ENCODE measurements at places on chromosomes 16 and 17.

GRCh38 chr16:15843635-15844279, 13.1 kb downstream of the MYH11 start:
- no peak for DNase-seq

DNA sequence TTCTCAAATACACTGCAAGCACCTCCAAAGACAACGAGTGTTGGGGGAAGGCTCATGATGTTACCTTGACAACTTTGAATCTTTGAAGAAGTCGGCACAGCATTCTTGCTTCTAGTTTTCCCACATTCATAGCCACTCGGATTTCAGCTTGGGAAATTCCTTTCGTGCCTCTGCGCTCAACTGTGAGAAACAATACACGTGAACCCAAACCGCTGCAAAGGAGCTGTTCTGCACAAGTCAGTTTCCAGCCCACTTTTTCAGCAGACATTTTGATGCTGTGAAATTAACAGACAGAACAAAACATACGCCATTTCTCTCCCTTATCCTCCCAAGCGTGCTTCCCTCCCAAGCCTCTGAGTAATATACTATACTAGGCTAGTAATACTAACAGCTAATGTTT, 41.2 kb downstream of the GTF3C1 start:
- no peak for DNase-seq

GRCh38 chr17:29567554-29568330, 759 bp upstream of the TP53I13 start:
- DNase-seq, result peak; percentile 56

DNA sequence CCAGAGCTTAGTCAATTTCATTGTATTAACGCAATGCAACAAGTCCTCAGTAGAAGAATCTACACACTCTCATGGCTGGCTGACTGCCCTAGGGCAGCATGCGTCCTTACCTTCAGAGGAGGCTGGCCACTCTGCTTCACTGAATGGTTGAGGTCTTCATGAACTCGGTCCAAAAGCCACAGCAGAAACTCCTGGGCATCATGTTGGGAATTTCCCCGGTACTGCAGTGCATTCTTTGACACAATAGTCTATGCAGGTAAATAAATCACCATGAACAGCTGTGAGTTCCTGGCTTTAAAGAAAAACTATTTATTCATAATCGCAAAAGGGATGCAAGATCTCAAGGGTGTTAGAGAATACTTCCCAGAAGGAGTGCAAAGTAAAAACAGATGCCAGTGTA, 41.3 kb downstream of the USP31 start:
- no peak for DNase-seq

GRCh38 chr16:2196162-2196980, at the start of gene CASKIN1:
TSS of gene CASKIN1 (minus strand) at chr16:2196605. CDS start at chr16:2196432, 173 bp downstream.
- DNase-seq, result no peak

DNA sequence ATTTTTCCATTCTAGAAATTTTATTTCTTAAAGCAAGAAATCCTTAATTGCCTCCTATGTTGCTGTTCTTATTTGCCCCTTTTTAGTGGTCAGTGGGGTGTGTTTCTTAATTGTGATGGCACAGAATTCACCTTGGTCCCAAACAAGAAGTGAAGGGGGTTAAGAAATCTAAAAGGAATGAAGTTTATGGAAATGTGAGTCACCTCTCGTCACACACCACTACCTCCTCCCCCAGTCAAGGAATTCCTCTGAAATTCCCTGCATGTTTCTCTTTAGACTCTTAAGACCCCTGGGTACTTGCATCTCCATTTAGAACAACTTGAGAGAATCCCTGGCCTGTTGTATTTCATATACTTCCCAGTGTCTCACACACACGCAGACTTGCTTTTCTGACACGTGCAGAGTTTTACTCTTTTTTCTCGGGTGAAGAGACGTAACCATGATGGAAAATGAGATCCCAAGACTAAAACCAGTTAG, 247.4 kb downstream of the PRKCA start:
- DNase-seq, result no peak

DNA sequence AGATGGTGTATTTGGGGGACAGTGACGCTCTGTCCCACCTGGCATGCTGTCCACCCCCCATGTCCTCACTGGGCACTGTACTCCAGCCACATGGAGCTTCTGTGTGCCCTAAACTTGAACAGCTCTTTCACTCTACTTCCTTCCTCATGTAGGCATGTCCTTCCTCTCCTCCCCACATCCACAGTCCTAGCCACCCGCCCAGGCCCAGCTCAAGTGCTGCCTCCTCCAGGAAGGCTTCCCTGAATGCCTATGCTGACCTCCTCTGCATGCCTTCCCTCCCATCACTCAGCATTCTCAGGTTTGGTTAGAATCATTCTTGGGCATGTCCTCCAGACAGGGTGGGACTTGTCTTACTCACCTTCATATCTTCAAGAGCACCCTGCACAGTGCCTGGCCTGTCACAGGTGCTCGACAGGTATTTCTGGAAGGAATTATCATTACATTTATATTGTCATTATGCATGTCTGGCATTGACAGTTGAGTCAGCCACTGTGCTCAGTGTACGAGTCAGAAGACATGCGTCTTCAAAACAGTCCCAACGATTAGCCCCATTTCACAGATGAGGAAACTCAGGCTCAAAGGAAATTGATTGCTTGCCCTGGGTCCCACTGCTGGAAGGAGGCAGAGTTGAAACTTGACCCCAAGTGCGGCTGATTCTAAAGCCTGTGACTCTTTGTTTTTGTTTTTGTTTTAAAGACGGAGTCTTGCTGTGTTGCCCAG, 42.1 kb upstream of the TOB1 start:
- DNase-seq, result no peak

DNA sequence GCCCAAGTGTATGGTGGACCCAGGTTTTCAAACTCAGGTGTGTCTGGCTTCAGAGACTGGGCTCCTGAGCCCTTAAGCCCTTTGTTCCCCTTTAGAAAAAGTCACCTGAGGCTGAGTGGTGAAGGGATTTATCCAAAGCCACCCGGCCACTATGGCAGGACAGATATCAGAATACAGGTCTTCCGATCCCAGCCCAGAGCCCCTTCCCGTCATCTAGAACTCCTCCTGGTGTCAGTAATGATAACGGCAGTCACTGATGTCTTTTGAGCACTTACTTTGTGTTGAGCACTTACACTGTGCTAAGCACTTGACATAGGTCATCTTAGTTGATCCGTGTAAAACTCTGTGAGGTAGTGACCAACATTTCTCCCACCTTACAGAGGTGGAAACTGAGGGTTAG, 16.6 kb downstream of the NOD2 start:
- DNase-seq, result no peak

DNA sequence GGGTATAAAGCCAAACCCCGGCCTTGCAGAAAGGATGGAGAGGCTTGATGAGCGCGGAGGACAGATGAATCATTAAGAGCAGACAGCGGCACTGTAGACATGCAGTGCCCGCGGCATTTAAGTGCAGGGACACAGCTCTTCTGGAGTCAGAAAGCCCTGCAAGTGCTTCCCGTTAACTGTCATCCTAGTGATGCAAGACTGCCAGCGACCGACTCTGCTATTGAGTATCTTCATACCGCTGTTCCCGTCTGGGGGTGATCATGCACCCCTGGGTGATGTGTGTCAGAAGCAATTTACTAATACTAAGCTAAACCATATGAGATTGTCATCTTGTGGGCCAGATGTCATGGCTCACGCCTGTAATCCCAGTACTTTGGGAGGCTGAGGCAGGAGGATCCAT, 101.0 kb downstream of the ABCC6 start:
- no peak for DNase-seq

- no peak for DNase-seq
Observed at GRCh38 chr16:12315330-12316136, 339.0 kb downstream of the SNX29 start.

GRCh38 chr17:18921485-18921884, 30.5 kb upstream of the SLC5A10 start:
- no peak for DNase-seq

- DNase-seq, result no peak
Observed at GRCh38 chr17:37725021-37725595, 19.8 kb downstream of the HNF1B start.

- no peak for DNase-seq
Observed at GRCh38 chr16:81686391-81687130, 92.5 kb upstream of the PLCG2 start.

- DNase-seq, result no peak
Observed at GRCh38 chr17:14373614-14374259, 72.9 kb downstream of the HS3ST3B1 start.

DNA sequence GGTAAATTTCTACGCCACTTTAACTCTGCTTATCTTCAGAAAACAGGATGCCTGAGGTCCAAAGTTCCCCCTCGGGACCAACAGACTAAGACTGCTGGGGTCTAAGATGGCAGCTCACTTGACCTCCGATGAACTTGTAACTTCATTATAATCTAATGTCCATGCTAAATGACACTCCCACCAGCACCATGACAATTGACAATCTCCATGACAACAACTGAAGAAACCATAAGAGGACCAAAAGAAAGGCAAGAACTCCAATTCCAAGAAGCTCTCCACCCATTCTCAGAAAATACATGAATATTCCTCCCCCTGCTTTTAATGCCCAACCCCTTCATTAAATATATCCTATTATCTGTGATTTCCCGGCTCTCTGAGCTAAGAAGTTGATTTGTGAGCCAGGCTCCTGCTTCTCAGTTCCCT, 7.5 kb downstream of the CCL4 start:
- DNase-seq, result no peak

GRCh38 chr16:23745263-23745662, 9.6 kb upstream of the CHP2 start:
- DNase-seq, result no peak

DNA sequence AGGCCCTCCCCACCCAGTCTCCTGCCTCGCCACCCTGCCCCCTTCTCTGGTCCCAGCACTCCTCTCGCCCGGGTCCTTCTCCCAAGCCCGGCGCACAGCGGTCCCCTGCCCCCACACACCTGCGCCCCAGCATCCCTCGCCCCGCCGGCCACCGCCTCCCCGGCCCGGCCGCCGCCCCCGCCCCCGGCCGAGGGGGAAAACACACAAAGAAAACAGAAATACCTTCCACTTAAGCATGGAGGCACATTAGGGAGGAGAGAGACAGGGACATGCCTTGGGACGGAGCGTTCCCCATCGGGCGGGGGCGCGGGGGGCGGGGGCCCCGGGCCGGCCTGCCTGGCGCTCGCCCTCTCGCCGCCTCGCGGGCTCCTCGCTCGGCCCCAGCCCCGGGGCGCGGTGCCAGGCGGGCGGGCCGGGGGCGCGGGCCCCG, 326 bp downstream of the SRCIN1 start:
- no peak for DNase-seq

GRCh38 chr17:30579610-30580315, 102.6 kb downstream of the GOSR1 start:
- no peak for DNase-seq

DNA sequence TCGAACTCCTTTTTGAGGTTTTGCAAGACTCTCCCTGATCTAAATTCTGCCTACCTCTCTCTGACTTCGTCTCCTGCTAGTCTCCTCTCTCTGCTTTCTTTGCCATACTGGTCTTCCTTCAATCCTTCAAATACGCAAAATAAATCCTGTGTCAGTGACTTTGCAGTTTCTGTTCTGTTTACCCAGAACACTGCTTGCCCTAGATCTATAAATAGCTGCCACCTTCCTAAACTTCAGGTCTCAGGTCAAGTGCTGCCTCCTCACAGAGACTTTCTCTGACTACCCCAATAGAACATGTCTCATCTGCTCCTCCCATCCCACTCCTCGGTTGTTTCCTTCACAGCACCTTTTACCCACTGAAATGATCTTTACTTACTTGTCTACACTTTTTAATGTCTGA, 78.9 kb downstream of the TRIM37 start:
- DNase-seq, result no peak

DNA sequence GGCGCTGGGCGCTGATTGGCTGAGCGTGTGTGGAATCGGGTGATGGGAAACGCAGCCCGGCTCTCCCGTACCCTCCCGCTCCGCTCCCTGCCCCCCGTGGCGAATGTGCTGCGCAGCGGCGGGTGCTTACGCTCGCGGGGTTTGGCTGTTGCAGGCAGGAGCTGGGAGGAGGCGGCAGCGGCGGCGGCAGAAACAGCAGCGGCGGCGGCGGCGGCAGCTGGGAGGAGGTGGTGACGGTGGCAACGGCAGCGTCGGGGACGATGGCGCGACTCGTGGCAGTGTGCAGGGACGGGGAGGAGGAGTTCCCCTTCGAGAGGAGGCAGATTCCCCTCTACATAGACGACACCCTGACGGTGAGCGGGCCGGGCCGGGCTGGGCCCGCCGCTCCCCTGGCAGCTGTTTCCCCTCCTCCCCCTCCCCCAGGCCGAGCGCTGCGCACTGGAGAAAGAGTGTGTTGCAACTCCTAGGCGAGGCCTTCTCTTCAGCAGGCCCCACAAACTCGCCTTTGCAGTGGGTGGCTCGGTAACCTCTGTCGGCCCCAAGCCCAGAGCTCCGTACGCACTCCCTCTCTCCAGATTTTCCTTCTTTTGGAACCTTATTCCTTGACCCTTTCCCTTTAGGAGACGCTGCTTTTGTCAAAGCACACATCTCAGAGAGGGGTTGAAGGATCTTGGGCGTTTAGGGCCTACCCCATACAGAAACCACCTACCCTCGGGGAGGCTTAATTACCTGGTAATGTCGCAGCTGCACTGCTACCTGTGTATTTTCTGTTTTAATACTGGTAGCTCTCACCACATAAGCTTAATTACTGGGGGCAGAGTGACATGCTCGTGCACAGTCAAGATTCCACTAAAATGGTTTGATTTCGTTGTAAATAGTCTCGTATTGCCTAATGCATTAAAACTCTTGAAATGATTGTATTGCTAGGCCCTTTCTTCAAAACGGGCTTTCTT, 1.0 kb downstream of the GGNBP2 start:
- DNase-seq, result peak; percentile 92

- DNase-seq, result no peak
Observed at GRCh38 chr17:12421077-12421476, 244.6 kb upstream of the MYOCD start.

DNA sequence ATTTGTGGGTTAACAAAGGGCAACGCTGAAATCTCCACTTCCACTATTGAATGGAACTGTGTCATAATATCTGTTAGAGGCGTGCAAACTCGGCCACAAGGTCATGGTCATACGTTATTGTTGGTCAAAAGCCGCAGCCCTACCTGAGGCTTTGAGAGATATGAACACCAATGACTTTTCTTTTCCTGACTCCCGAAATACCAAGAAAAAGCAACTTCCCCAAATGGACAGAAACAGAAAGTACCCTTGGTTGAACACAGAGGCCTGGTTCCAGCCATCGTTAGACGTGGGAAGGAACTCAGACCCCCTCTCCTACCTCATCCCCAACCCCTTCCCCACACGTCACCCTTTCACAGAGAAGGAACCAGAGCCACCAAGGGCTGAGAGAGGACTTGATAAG, 1.4 kb upstream of the PIK3R5 start:
- no peak for DNase-seq

DNA sequence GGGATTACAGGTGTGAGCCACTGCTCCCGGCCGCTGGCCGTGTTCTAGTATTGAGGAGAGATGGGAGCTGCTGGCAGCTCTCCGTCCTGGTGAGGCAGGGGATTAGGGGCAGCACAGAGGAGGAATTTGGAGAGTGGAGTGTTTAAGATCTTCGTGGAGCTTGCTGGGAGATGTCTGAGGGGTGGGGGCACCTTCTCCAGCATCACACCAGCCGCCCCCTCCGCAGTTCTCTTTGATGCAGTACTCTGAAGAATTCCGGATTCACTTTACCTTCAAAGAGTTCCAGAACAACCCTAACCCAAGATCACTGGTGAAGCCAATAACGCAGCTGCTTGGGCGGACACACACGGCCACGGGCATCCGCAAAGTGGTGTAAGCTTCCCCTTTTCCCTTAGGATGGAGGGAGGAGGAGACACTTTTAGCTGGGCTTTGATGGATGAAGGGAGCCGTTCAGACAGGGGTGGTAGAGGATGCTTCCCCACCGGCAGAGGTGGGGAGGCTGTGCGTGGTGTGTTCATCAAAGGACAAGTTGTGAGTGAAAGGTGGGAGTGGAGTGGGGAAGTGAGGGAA, 11.9 kb downstream of the ITGAM start:
- no peak for DNase-seq

GRCh38 chr16:83143788-83144187, 517.0 kb downstream of the CDH13 start:
- DNase-seq, result no peak

Data from stimulated activated CD8-positive, alpha-beta memory T cell treated with anti-CD3 and anti-CD28 coated beads, Interleukin-15, amount 100 ng/mL, for 4 hours (primary cell).